ENCODE measurements at places on chromosomes 11 and 22. TPM values are rescaled to one million over a fixed set of nuclear protein-coding genes. Genes with fewer than 3 reads are reported as not detected.

TTC28 gene
- total RNA-seq: 32.7 TPM

OR4A16 gene
- total RNA-seq: not detected

RAC2 gene
- total RNA-seq: 46.4 TPM

NLRP6 gene
- total RNA-seq: 0.69 TPM

JAML gene
- total RNA-seq: 12.9 TPM

P2RX6 gene
- 2.4 TPM for total RNA-seq

TEX12 gene
- total RNA-seq: not detected

C11orf54 gene
- 124 TPM for total RNA-seq

STK33 gene
- total RNA-seq: 14.2 TPM

FZD4 gene
- 18.2 TPM for total RNA-seq

GRM5 gene
- 0.06 TPM for total RNA-seq

TOMM22 gene
- 52.7 TPM for total RNA-seq

ZFPL1 gene
- total RNA-seq: 44.4 TPM

SERHL2 gene
- 2.9 TPM for total RNA-seq

KDM4E gene
- total RNA-seq: not detected

CARNS1 gene
- 78.4 TPM for total RNA-seq

MFRP gene
- total RNA-seq: not detected

LDLRAD3 gene
- total RNA-seq: 5.0 TPM

GAL3ST3 gene
- total RNA-seq: 0.78 TPM

BARX2 gene
- 7.0 TPM for total RNA-seq

MRGPRE gene
- total RNA-seq: 0.29 TPM

DNAJB7 gene
- not detected for total RNA-seq

UBQLN3 gene
- total RNA-seq: 0.26 TPM

SLC5A12 gene
- 0.26 TPM for total RNA-seq

PATE2 gene
- not detected for total RNA-seq

NAV2 gene
- total RNA-seq: 5.3 TPM

MMP1 gene
- total RNA-seq: 99.4 TPM

MPPED1 gene
- not detected for total RNA-seq

ZP1 gene
- total RNA-seq: 0.17 TPM

TLCD5 gene
- 9.8 TPM for total RNA-seq

KLHL35 gene
- 1.4 TPM for total RNA-seq

CHRM1 gene
- total RNA-seq: 0.09 TPM

NRIP3 gene
- 2.7 TPM for total RNA-seq

TMA7B gene
- total RNA-seq: 0.66 TPM

WBP2NL gene
- 1.6 TPM for total RNA-seq

ZBTB16 gene
- 85.4 TPM for total RNA-seq

TRIM51 gene
- total RNA-seq: not detected

OR52N2 gene
- total RNA-seq: not detected

CALCA gene
- total RNA-seq: not detected

MMP11 gene
- total RNA-seq: 4.4 TPM

OR10A2 gene
- total RNA-seq: not detected

ACR gene
- 0.92 TPM for total RNA-seq

MMP13 gene
- not detected for total RNA-seq

SHISA8 gene
- total RNA-seq: 1.4 TPM

OR51I1 gene
- total RNA-seq: 0.23 TPM

PIH1D2 gene
- total RNA-seq: 4.3 TPM

HSPB2 gene
- 3.9 TPM for total RNA-seq

NLRP14 gene
- total RNA-seq: 0.06 TPM

OVOL1 gene
- 3.5 TPM for total RNA-seq

PLEKHA7 gene
- 60.9 TPM for total RNA-seq

ARHGEF17 gene
- total RNA-seq: 69.2 TPM

C11orf42 gene
- total RNA-seq: not detected

XKR3 gene
- not detected for total RNA-seq

RAG1 gene
- total RNA-seq: 2.6 TPM

DERL3 gene
- 6.2 TPM for total RNA-seq

CDC45 gene
- 1.6 TPM for total RNA-seq

MPEG1 gene
- total RNA-seq: 13.5 TPM

All from mucosa of gallbladder (tissue), 1 donor.